ENCODE measurements at places on chromosomes 1 and 21. TPM values are rescaled to one million over a fixed set of nuclear protein-coding genes. Genes with fewer than 3 reads are reported as not detected.

DNA sequence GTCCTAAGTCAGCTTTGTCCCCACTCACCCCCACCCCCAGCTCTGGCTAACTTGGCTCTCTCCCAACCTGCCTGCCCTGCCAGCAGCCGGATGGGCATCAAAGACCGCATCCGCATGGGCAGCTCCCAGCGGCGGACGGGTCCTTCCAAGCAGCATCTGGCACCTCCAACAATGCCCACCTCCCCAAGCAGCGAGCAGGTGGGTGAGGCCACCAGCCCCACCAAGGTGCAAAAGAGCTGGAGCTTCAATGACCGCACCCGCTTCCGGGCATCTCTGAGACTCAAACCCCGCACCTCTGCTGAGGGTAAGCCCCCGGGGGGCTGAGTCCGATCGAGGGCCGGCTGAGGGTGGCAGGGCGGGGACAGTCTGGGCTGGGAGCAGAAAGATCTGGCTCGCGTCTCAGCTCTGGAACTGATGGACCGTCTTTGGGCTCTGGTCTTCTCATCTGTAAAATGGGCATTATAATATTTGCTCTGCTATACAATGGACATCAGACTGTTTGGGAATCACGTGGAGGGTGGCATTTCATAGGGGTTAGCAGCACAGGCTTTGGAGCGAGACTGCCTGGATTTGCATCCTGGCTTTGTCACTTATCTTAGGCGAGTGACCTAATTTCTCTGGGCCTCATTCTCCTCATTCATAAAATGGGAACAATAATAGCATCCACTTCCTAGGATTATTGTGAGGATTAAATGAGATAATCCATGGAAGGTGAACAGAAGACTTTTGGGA lies 31.0 kb downstream of the CITED4 start:
- H3K27ac ChIP-seq = no peak overlapping the region
- H3K36me3 ChIP-seq = no peaks in the 10 kb centered on the region
- H3K4me1 ChIP-seq = no peaks in the 10 kb centered on the region
- H3K4me3 ChIP-seq = no peak overlapping the region
- no peaks in the 10 kb centered on the region for H3K27me3 ChIP-seq

Gene CLDN17
- 0.83 TPM for total RNA-seq

DNA sequence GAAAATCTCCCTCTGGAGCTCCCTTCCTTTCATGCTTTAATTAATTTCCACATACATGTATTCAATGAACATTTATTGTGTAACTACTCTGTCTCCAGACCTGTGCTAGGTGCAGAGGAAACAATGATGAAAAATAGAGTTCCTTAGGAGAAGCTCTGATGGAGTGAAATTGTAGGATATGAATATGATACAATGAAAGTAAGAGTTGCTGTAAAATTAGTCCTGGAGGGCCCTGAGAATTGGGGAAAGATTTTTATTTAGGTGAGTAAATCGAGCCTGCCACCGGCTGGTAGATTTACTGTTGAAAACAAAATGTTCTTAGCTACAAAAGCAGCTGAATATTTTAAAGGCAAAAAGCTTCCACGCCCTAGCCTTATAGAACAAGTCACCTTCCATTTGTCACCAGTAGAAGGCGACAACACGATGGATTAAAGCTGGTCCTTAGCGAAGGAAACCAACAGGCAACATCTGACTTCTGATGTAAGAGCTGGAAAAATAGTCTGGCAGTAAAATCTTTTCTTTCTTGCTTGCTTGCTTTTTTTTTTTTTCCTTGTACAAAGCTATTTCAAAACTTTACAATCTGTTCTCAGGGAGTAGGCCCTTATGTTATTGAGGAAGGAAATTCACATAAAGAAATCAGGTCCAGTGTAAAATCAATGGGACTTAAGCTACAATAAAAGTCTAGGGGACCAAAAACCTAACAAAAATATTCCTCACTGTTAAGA lies 82.0 kb upstream of the ROR1 start:
- H3K4me1 ChIP-seq = no peaks in the 10 kb centered on the region
- H3K27me3 ChIP-seq = no peaks in the 10 kb centered on the region
- no peak for DNase-seq
- no peak overlapping the region for H3K4me3 ChIP-seq
- no peak overlapping the region for H3K27ac ChIP-seq

DNA sequence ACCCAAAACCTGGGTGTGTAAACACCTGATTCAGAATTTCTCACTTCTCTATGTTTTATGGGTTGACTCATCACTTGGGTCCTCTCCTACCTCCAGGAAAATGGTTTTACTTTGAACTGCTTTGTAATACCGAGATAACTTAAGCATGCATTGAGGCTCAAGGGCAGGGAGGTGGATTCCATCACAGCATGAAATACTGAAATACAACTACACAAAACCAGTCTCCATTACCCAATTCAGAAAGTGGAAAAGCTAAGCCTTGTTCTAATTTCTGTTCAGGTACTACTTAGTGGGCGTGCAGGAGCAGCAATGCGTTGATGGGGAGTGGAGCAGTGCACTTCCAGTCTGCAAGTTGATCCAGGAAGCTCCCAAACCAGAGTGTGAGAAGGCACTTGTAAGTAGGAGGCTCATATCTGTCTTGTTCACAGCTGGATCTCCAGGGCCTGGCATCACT lies 6.1 kb upstream of the C4BPA start:
- no peak for DNase-seq
- H3K27ac ChIP-seq = no peak overlapping the region
- H3K4me1 ChIP-seq = no peaks in the 10 kb centered on the region
- no peaks in the 10 kb centered on the region for H3K36me3 ChIP-seq
- H3K27me3 ChIP-seq = no peaks in the 10 kb centered on the region
- H3K4me3 ChIP-seq = no peak overlapping the region

GRCh38 chr21:29939104-29939923 lies 482 bp downstream of the GRIK1 start:
- DNase-seq = no peak
- no peaks in the 10 kb centered on the region for H3K4me1 ChIP-seq
- H3K27me3 ChIP-seq = no peaks in the 10 kb centered on the region
- no peak overlapping the region for H3K27ac ChIP-seq
